Activated CD8-positive, alpha-beta T cell treated with anti-CD3 and anti-CD28 coated beads for 36 hours (primary cell): ENCODE measurements at places on chromosomes 5 and 9. TPM values are rescaled to one million over a fixed set of nuclear protein-coding genes. Genes with fewer than 3 reads are reported as not detected.

The SLC4A9 gene
- total RNA-seq, result not detected

The GPR21 gene
- not detected for total RNA-seq

The JAKMIP2 gene
- total RNA-seq, result 3.2 TPM

The ANKRD31 gene
- 0.99 TPM for total RNA-seq

The PDGFRB gene
- 0.74 TPM for total RNA-seq

The OR1Q1 gene
- total RNA-seq, result not detected

DNA sequence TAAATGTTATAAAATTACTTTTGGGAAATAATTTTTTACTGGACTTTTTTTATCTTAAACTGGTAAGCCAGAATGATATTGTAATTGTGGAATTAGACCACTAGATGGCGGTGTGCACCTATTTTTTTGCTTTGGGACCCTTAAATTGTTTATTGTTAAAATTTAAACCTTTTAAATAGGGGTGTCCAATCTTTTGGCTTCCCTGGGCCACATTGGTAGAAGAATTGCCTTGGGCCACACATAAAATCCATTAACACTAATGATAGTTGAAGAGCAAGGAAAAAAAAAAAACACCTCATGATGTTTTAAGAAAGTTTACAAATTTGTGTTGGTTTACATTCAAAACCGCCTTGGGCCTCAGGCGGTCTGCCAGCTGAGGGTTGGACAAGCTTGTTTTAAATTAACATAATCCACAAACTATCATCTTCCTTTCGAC, 28.4 kb upstream of the GADD45G start:
- H3K27me3 ChIP-seq, result peaks cover 17% of the 10 kb centered on the region
- H3K36me3 ChIP-seq, result no peaks in the 10 kb centered on the region
- peaks cover 21% of the 10 kb centered on the region for H3K4me1 ChIP-seq
- DNase-seq, result no peak
- no peak overlapping the region for H3K4me3 ChIP-seq
- no peak overlapping the region for H3K27ac ChIP-seq

GRCh38 chr5:171839112-171839511, 53.5 kb downstream of the SMIM23 start:
- peaks cover 2% of the 10 kb centered on the region for H3K36me3 ChIP-seq
- DNase-seq, result no peak
- H3K4me1 ChIP-seq, result no peaks in the 10 kb centered on the region

DNA sequence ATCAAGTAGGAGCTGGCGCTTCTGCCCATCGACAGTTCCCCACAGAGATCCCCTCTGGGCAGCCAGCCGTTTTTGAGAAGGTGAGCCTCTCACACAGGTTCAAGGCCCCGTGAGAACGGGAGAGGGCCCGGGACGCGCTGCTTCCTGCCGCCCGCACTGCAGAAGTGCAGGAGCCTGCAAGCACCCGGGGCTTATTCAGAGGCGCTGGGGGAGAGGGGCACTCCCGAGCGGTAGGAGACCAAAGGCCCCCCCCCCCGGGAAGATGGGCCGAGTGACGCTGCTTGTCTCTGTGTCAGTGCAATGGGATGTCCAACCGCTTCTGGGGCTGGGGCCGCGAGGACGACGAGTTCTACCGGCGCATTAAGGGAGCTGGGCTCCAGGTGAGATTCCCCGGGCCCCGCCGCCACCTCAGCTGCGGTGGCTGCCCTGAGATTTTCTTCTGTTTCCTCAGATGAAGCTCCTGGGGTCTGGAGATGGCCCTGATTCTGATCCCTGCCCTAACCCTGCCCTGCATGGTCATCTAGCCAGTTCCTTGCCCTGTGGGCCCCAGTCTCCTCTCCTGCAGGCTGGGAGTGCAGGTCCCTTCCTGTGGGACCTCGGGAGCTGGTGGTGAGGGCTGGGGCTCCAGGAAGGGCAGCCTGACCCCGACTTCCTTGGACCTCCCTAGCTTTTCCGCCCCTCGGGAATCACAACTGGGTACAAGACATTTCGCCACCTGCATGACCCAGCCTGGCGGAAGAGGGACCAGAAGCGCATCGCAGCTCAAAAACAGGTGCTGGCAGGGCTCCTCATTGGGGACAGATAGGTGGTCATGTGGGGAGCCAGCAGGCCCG, 8.5 kb downstream of the B4GALT7 start:
- H3K4me3 ChIP-seq, result no peak overlapping the region
- H3K4me1 ChIP-seq, result peaks cover 12% of the 10 kb centered on the region
- no peak for DNase-seq
- no peak overlapping the region for H3K27ac ChIP-seq
- H3K27me3 ChIP-seq, result no peaks in the 10 kb centered on the region

DNA sequence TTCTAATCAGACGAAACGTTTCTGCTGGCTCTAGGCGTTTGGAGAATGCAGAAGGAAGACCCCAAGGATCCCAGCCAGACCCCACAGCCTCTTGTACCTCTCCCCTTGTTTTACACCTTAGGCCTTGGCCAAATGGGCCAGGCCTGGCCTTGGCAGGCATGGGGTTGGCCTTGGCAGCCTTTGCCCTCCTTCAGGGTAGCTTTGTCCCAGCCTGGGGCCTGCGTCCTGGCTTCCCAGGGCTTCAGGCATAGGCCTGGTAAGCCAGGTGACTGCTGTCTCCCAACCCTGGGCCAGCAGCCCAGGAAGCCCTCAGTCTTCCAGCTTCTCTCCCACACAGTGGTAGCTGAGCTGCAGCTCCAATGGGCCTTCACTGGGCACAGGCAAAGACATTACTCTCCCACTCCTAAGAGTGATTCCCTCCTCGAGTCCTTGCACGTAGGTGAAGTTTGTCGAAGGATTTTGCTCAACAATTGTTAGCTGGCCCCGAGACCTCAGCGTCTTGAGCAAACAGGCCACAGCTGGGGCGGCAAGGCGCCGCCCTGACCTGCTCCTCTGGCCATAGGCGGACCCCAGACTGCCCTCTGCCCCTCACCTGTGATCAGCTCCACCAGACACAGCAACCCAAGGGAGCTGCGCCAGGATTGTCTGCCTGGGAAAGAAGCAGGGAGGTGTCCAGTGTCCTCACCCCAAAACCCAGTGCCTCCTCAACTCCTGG, 1.1 kb upstream of the PITX1 start:
- H3K4me3 ChIP-seq, result peak overlapping the region; percentile 70
- no peak for DNase-seq
- peaks cover 72% of the 10 kb centered on the region for H3K27me3 ChIP-seq
- no peaks in the 10 kb centered on the region for H3K36me3 ChIP-seq

GRCh38 chr9:90449213-90449925, 193.3 kb downstream of the DIRAS2 start:
- no peak for DNase-seq
- H3K27me3 ChIP-seq, result no peaks in the 10 kb centered on the region
- H3K27ac ChIP-seq, result no peak overlapping the region

DNA sequence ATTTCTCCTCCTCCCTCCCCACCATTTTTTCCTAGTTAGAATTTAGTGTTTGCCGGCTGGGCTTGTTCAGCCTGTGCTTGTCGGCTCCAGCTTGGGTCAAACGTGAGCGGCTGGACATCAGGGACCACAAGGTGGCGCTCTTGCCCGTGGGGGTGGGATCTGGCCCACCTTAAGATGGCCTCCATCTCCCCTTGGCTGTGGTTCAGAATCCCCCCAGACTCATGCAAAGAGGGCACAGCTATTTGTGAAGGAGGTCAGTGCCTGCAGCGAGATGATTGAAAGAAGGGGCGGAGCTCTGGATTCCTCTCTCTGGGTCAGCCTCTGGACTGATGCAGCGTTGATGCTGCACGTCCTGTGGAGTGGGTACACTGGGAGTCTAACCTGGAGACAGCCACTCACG, 283.3 kb upstream of the TUT7 start:
- H3K36me3 ChIP-seq, result no peaks in the 10 kb centered on the region
- H3K27me3 ChIP-seq, result peaks cover 13% of the 10 kb centered on the region
- H3K27ac ChIP-seq, result no peak overlapping the region
- DNase-seq, result peak; percentile 42
- no peaks in the 10 kb centered on the region for H3K4me1 ChIP-seq

- H3K27me3 ChIP-seq, result peaks cover 4% of the 10 kb centered on the region
- H3K4me3 ChIP-seq, result no peak overlapping the region
- no peak for DNase-seq
- H3K36me3 ChIP-seq, result no peaks in the 10 kb centered on the region
- no peak overlapping the region for H3K27ac ChIP-seq
These were observed 68.5 kb downstream of the TENT4A start for GRCh38 chr5:6781716-6782115.

DNA sequence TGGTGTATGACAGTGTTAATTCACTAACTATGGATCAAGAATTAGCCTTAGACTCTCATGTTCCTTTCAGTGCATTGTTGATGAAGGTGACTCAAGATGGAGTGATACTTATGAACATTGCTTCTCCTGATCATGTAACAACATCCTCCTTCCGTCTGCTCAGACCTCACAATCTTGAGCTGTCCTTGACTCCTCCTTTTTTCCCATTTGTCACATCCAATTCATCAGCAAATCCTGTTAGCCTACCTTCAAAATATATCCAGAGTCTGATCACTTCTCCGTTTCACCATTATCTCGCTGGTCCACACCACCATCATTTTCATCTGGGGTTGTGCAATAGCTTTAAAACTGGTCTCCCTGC, 9.2 kb upstream of the SEMA6A start:
- DNase-seq, result no peak
- no peaks in the 10 kb centered on the region for H3K36me3 ChIP-seq
- H3K27me3 ChIP-seq, result peaks cover 33% of the 10 kb centered on the region
- peaks cover 4% of the 10 kb centered on the region for H3K4me1 ChIP-seq

DNA sequence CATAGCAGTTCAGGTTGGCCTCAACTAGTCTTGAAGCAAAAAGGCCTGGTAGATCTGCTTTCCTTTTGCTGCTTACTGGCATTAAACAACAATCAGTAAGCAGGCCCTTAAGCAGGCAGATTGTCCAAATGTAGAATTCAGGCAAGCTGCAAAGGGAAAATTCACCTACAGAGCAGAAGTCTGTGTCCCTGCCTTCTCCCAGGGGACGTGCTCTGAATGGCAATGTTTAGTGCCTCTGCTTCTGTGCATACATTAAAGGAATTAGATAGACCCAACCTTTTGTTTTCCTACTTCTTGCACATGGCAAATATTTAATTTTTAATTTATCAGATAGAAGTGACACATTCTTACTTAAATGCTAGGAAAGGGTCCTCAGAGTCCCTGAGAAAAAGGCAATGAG, 328.8 kb upstream of the PIK3R1 start:
- H3K4me1 ChIP-seq, result no peaks in the 10 kb centered on the region
- H3K27ac ChIP-seq, result no peak overlapping the region
- DNase-seq, result no peak
- H3K36me3 ChIP-seq, result no peaks in the 10 kb centered on the region
- no peaks in the 10 kb centered on the region for H3K27me3 ChIP-seq

- no peak overlapping the region for H3K27ac ChIP-seq
- no peaks in the 10 kb centered on the region for H3K4me1 ChIP-seq
- DNase-seq, result no peak
- peaks cover 5% of the 10 kb centered on the region for H3K27me3 ChIP-seq
- no peaks in the 10 kb centered on the region for H3K36me3 ChIP-seq
- no peak overlapping the region for H3K4me3 ChIP-seq
These were observed 27.2 kb downstream of the ENC1 start for GRCh38 chr5:74613283-74613682.

GRCh38 chr9:82052081-82052480, 63.5 kb downstream of the SPATA31D1 start:
- H3K36me3 ChIP-seq, result no peaks in the 10 kb centered on the region
- no peaks in the 10 kb centered on the region for H3K4me1 ChIP-seq
- H3K27ac ChIP-seq, result no peak overlapping the region
- peaks cover 1% of the 10 kb centered on the region for H3K27me3 ChIP-seq
- DNase-seq, result no peak
- H3K4me3 ChIP-seq, result no peak overlapping the region

DNA sequence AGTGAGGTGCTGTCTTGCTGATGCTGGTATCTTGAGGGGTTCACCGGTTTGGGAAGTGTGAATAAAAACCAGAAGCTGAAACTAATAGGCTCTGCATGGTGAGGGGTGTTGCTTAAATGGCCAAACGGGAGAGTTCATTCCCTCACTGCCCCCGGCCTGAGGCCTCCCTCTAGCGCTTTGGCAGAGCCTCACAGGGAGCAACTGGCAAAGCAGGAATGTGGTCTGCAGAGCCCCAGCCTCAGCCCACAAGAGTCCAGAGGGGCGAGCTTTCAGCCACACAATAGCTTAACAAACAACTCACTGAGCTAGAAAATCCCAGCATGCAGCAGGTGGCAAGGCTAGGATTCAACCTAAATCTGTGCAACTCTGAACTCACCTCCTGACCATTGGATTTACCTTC, 234.8 kb downstream of the MED10 start:
- no peak overlapping the region for H3K4me3 ChIP-seq
- no peaks in the 10 kb centered on the region for H3K27me3 ChIP-seq
- H3K4me1 ChIP-seq, result no peaks in the 10 kb centered on the region
- no peaks in the 10 kb centered on the region for H3K36me3 ChIP-seq
